NCI-H446 treated with DMSO at 0.1 percent for 48 hours (cell line): ENCODE measurements at places on chromosomes 6 and 20.

- DNase-seq, result peak; percentile 43
Measured at GRCh38 chr6:158605266-158605878, 39.2 kb downstream of the DYNLT1 start.

- DNase-seq, result no peak
Measured at GRCh38 chr20:35699957-35700624, 886 bp downstream of the ROMO1 start.

GRCh38 chr20:61303675-61304074 is 51.6 kb downstream of the CDH4 start:
- no peak for DNase-seq

- no peak for DNase-seq
Measured at GRCh38 chr20:23349338-23350195, 1.0 kb upstream of the NXT1 start.

DNA sequence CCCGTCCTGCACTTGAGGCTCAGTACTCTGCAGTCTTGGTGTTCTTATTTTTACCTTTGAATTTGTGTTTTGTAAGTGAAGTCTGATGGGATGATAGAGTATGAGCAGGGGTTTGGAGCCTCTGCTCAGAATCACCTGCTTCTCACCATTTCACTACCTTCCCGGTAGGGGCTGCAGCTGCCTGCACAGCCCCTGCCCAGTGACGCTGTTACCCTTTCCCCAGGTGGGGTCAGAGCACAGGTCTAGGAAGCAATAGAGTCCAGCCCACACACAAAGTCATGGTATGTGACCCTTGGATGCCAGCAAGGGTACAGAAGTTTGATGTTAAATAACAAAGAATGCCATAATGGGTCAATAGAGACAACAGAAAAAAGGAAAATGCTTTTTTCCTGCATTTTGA is 101.8 kb upstream of the TCF21 start:
- DNase-seq, result no peak

DNA sequence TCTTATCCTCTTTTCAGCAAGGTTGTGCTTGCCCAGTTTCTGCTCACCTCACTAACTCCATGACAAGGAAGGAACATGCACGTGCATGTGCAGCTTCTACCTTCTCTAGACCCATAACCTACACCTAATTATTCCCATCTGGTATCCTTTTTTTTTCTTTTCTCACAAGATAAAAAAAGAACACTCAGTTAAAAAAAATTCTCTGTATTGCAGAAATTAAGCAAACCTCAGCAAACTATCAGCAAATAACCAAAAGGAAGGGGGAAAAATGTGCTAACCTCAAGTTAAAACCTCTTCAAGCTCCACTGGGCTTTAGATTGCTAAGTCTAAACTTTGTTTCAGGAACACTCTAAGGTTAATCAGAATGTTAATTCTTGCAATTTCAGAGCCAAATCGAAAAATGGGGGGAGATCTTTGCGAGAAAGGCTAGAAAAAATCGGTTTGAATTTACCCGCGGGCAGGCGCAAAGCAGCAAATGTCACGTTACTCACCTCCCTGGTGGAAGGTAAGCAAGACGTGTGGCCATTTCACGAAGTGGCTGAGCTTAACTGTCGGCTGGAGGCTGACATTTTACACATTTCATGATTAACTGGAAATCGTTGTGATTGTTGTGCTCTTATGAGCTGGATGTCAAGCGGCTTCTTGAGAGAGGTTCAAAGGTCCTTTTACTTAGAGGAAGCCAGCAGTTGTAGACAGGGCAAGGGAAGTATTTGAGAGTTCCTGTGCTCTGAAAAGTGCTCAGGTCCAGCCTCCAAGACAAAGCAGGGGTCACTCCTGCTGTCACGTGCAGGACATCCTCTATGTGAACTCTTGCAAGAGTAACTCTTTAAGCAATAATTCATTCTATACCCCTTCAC is 19.1 kb downstream of the TFAP2B start:
- DNase-seq, result no peak

DNA sequence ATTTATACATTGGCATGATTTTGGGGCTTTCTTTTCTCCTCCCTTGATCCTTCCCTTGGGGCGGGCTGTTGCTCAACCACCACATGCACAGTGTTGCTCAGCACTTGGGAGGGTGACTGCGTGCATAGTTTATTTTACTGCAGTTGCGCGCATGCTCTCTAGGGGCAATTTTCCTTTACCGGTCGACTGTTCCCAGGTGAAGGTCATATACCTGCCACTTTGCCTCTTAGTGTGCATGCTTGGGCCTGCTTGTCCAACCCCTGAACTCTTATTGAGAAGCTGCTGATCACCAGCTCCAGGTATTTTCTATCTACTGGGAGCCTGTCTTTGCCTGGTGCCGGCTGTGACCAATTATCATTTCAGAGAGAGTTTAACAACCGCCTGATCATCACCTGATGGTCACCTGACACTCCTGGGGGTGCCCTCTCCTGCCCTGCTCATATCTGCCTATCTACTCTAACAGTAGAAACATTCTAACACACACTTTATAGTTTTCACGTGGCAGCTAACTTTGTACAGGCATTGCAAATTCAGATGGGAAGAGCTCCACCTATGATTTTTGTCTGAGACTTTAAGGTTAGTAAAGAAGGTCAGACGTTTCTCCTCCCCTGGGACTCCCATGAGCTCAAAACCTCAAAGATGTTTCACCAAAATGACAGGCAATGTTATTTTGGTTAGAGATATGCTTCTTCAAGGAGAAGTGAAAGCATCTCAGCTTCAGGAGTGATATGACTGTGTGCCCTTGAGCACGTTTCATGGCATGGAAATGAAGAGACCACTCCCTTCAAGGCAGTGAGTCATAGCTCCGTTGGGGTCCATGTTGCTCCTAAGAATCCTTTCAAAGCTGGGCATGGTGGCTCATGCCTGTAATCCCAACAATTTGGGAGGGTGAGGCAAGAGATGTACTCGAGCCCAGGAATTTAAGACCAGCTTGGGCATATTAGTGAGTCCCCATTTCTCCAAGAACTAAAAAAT is 227.5 kb upstream of the MYLIP start:
- no peak for DNase-seq

- no peak for DNase-seq
Measured at GRCh38 chr6:167401525-167402194, 76.8 kb downstream of the TTLL2 start.

GRCh38 chr6:150412221-150412620 is 43.4 kb downstream of the IYD start:
- no peak for DNase-seq

- DNase-seq, result no peak
Measured at GRCh38 chr6:37612475-37612874, 85.2 kb downstream of the MDGA1 start.

DNA sequence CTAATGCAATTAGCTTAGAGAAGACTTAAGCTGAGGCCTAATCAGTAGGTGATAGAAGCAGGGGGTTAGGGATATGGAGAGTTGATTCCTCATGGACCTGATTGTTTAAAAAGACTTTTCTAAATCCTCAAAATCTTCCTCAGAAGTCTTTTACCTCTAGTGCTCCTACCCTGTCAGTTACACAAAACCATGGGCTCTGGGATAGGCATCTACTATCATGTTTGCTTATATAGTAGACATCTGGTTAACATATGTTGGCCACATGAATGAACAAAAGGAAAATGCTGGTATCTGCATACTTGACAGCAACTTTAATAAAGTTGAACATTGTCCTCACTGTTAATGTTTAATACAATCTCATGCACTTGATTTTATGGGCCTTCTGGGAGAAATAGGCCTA is 61.5 kb upstream of the FKBP1C start:
- no peak for DNase-seq

GRCh38 chr6:33848484-33848883 is 44.7 kb upstream of the MLN start:
- DNase-seq, result no peak

GRCh38 chr6:147448775-147449174 is 59.7 kb upstream of the SAMD5 start:
- DNase-seq, result no peak

DNA sequence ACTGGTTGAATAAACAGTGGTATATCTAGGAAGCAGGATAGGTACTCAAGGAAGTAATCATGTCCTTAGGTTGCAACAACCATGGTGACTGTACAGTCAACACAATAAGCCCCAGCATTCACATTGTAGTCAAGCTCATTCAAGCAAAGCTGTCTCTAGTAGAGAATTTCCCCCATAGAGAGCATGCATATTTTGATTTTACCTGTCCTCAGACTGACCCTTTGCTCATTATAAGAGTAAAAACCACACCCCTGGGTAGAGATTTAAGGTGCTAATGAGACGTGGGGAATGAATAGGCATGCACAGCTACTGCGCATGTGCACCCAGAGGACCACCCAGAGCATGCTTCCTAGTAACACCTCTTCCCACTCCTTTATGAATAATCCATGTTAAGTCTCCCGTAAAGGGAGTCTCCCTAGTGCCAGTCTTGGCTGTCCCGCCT is 6.1 kb upstream of the RNF8 start:
- no peak for DNase-seq

GRCh38 chr6:17446713-17447112 is 53.3 kb downstream of the CAP2 start:
- no peak for DNase-seq

GRCh38 chr6:133551847-133552341 is 310.7 kb downstream of the EYA4 start:
- peak; percentile 80 for DNase-seq

DNA sequence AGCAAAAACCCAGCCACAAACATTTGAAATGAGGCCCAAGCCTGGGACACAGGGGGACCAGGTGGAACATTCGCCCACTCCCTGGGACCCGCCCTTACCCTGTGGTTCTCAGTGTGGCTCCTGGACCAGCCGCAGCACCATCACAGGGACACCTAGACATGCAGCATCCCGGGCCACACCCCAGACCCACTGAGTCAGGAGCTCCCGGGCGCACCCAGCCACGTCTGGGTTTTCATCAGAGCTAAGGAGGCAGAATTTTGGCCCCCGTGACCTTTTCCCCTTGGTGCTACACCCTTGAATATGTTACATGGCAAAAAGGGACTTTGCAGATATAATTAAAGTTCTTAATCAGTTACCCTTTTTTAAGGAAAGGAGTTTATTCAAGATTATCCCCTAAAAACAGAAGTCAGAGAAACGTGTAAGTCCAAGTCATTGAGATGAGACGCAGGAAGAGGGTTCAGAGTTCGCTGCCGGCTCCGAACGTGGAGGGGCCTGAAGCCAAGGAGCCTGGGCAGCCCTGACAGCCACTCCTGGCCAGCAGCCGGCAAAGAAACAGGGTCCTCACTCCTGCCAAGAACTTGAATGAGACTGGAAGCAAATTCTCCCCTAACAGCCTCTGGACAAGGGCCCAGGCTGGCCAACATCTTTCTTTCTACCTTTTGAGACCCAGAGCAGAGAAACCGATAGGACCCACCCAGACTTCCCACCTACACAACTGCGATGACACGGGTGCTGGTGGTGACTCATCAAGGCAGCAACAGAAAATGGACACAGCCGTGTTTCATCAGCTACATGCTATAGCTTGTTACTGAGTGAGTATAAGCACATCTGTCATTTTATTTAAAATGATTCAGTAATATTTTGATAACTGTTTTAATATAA is 25.3 kb downstream of the BFSP1 start:
- DNase-seq, result peak; percentile 34

DNA sequence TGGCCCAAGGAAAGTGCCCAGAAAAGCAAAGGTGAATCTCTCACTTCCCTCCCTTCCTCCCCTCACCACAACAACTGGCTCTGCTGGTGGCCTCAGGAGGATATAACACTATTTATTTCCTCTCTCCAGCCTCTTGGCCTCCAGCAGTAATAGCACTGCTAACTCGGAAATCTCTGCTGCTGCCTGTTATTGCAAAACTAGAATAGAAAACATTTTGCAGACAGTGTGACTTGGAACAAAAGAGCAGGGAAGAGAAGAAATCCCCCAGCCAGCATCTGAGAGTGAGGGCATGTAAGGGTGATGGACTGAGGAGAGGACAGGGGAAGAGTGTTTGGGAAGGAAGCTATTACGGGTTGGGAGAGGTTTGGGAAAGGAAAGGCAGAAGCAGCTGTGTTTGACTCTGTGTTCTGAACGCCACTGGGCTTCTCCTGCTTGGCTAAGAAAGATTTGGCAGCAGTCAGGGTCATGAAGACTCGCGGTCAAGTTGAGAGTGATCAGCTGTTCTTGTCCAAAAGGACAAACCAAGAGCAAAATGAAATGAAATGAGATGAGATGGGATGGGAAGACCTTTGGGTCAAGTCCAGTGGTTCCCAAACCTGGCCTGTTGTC is 81.0 kb upstream of the SNX9 start:
- no peak for DNase-seq

GRCh38 chr6:40500227-40500626 is 86.9 kb downstream of the LRFN2 start:
- DNase-seq, result no peak

DNA sequence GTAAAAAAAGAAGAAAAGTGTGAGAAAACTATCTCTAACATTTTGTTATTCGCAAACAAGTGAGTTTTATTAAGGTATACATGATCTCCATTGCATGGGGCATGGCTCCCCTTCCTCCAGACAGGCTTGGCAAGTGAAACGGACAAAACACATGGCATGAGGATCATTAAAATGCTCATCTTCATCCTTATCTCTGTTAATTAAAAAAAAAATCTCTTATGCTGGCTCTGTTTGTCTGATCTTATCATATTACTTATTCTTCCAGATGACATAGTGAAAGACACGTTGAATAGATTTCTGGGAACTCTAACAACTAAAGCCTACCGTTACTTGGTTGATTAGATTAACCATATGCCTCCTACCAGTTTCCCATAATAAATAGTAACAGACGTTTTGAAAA is 89.4 kb downstream of the CLVS2 start:
- DNase-seq, result no peak

GRCh38 chr6:166471797-166472260 is 89.1 kb upstream of the MPC1 start:
- DNase-seq, result no peak

DNA sequence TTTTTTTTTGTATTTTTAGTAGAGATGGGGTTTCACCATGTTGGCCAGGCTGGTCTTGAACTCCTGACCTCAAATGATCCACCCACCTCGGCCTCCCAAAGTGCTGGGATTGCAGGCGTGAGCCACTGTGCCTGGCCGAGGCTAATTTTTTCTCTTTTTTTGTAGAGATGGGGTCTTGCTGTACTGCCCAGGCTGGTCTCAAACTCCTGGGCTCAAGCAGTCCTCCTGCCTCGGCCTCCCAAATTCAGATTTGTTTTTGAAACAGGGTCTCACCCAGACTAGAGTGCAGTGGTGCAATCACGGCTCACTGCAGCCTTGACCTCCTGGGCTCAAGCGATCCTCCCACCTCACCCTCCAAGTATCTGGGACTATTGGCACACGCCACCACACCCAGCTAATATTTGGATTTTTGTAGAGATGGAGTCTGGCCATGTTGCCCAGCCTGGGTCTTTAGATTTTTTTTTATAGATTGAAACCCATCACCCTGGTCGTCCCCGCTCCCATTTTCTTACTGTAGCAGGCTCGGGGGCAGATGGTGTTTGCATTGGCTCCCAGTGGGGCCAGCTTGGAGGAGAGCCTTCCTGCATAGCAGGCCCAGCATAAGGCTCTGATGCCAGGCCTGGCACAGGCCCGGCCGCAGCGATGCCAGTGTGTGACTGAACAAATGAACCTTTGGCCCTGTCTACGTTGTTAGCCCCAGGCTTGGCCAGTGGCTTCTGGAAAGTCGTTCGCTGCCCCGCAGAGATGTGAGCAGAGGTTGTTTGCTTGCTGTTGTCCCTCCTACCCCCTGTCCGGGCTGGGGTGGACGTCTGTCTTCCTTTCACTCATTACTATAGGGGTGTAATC is 4.3 kb upstream of the MTG2 start:
- DNase-seq, result peak; percentile 63

GRCh38 chr20:54382419-54382818 is 93.0 kb upstream of the DOK5 start:
- no peak for DNase-seq
